ENCODE measurements at places on chromosomes 6 and 20. TPM values are rescaled to one million over a fixed set of nuclear protein-coding genes. Genes with fewer than 3 reads are reported as not detected.
A peak's percentile ranks its signal among the peaks of the same experiment; 100 is the strongest.

The DNMT3B gene
- 2.9 TPM for total RNA-seq

The CD24 gene
- 122 TPM for total RNA-seq

The HLA-DQA2 gene
- total RNA-seq = 0.31 TPM

The SRMS gene
- not detected for total RNA-seq

The RAD21L1 gene
- not detected for total RNA-seq

The OTOR gene
- 0.21 TPM for total RNA-seq

The COL9A1 gene
- total RNA-seq = 4.2 TPM

The ME1 gene
- 4.0 TPM for total RNA-seq

DNA sequence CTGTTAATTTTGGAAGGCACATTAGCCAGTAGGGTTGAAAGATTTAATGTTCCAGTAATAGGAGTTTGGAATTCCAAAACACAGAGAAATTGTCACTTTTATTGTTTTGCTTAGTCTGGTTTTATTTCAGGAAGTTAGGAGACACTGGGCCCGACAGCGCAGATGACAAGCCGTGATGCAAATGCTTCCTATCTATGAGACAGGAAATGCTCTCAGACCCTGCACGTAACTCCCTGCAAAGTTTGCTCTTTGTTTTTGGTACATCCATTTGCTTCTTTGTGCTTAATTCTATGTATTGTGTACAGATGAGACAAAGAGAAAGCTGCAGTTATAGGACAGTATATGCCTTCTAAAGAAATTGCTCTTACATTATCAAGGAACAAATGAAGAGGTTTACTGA lies 201.6 kb upstream of the SGK1 start:
- DNase-seq = peak; percentile 26

GRCh38 chr20:49281059-49281912 lies 3.4 kb upstream of the ZNFX1 start:
- no peak for DNase-seq

DNA sequence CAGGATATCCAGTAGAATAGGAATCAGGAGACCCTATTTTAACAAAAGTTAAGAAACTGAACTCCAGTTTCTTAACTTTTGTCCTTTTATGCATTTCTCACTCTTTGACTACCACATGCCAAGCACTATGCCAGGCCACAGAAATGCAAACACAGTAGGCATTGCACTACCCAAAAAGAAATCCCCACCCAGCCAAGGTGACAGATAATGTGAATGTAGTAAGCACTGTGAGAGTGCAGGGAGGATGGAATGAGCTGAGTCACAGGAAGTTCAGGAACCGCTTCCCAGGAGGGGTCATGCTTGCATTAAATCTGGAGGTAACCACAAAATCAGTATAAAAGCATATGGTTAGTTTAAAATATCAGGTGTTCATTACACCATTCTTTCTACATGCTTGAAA lies 20.1 kb upstream of the FAM83C start:
- DNase-seq = no peak

GRCh38 chr6:156564807-156565149 lies 212.4 kb upstream of the ARID1B start:
- no peak for DNase-seq

DNA sequence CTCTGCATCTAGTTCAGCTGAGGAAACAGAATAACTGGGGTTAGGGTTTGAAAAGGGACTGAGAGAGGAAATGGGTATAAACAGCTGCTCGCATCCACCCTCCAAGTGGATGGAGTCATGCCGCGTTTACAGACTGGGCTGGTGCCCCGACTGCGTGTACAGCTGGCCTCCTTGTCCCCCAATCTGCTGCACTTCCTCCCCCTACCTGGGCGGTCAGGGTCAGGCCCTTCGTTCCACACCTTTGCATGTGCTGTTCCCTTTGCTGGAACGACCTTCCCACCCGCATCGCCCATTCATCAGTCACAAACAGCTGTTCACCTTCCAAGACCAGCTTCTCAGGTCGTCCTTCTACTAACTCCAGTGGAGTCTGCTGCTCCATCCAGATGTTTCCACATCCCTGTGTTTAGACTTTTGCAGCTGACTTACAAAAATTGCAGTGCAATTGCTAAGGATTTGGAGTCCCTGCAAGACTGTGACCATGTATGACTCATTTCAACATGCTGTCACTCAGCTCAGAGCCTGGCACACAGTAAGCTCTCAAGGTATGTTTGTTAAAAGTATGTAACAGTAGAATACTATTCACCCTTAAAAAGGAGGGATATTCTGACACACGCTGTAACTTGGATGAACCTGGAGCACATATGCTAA lies 129.3 kb downstream of the DTNBP1 start:
- DNase-seq = no peak

DNA sequence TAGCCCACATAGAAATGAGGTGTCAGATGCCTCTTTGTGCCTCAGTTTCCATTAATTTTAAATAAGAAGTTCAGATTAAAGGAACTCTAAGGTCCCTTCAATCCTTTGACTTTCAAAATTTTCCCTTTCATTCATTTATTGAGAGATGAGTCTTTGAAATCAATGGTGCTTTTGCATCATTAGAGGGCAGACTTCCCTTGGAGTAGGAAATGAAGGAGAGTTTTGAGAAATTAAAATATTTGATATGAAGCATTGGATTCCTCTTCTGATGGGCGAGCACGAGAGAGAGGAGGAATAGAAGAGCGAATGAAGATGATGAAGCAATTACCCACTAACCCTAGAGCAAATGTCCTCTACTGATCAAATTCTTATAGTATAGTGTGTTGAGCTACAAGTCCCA lies 105.7 kb downstream of the EDN1 start:
- DNase-seq = no peak

DNA sequence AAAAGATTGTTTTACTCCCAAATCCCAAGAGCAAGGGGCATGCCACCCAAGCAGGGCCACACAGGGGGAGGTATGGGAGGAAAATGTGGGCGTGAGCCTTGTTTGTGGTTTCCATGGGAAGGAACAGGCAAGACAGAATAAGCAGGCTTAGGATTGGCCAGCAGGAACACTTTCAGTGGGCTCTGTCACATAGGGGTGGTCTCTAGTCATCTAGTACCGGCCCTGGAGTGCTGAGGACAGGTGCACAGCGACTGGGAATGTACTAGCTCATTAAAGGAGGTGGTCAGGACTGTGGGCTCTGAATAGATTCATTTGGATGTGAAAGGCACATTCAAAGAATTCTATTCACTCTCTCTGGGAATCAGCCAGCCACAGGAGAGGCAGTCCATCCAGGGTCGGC lies 175.6 kb downstream of the TBC1D7 start:
- DNase-seq = no peak

DNA sequence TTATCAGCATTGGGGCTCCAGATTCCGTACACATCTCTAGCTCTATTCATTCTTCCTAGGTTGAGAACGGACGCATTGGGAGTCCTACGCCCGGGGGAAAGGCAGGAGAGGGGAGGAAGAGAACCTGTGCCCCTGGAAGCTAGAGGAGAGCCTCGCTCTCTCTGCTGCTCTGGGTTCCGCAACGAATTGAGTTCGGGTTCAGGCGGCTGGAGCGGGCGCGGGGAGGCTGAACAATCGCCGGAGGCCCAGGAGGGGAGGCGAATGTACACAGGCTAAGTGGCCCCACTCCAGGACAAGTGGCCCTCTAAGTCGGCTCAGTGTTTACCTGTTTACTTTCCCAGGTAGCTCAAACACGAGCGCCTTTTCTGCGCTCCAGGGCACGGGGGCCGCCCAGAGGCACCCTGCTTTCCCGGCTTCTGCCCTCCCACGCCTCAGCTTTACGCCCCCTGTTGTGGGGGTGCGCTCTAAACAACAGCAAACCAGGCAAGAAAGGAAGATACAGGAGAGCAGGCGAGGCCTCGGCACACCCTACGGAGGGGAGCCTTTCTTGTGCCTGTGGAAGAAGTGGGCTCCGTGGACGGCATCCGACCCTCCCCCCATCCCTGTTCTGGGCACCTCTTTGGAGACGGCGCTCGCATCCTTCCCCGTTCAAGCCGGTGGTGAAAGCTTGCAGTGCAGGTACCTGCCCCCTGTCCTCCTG lies 4.6 kb upstream of the NKX2-2 start:
- DNase-seq = no peak

- no peak for DNase-seq
These were observed 8.3 kb upstream of the HM13 start for GRCh38 chr20:31505903-31506302.

- no peak for DNase-seq
These were observed 40.4 kb upstream of the DUSP22 start for GRCh38 chr6:251920-252319.

- no peak for DNase-seq
These were observed 8.7 kb downstream of the GCM1 start for GRCh38 chr6:53139841-53140413.

DNA sequence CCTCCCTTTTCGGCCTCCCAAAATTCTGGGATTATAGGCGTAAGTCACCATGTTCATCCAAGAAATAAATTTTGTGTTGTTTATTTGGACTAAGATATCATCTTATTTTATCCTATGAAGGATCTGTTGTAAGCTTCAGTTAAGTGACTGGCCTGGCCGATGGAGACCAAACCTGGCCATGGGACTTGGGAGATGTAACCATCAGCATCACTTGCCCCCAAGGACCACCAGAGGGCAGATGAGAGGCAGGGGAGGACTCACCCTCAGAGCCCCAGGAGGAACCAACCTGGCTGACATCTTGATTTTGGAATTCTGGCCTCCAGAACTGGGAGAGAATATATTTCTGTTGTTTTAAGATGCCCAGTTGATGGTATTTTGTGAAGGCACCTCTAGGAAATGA lies 266.7 kb downstream of the CDH26 start:
- no peak for DNase-seq

DNA sequence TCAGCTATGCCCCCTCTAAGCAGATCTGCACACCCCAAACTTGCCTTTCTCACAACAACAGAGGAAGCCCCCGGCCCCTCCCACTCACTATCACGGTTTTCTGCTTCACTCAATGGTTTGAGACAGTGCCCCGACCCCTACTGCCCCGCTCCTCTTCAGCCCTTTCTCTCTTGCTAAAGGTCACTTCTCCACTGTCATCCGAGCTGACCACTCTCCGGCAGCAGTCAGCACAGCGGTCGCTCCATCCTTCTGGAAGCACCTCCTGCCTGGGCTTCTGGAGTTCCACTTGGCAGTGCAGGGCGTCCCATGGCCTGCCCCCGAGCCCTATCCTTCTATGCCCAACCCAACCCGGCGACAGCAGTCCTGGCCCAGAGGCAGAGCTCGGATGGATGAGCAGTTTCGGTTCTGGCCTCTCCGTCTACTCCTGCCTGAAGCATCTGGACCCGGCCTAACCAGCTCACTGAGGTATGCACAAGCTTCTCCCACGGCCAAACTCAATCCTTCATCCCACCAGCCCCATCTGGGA lies 4.1 kb downstream of the CTSZ start:
- no peak for DNase-seq

GRCh38 chr6:150999576-150999975 lies 134.1 kb downstream of the MTHFD1L start:
- DNase-seq = no peak

DNA sequence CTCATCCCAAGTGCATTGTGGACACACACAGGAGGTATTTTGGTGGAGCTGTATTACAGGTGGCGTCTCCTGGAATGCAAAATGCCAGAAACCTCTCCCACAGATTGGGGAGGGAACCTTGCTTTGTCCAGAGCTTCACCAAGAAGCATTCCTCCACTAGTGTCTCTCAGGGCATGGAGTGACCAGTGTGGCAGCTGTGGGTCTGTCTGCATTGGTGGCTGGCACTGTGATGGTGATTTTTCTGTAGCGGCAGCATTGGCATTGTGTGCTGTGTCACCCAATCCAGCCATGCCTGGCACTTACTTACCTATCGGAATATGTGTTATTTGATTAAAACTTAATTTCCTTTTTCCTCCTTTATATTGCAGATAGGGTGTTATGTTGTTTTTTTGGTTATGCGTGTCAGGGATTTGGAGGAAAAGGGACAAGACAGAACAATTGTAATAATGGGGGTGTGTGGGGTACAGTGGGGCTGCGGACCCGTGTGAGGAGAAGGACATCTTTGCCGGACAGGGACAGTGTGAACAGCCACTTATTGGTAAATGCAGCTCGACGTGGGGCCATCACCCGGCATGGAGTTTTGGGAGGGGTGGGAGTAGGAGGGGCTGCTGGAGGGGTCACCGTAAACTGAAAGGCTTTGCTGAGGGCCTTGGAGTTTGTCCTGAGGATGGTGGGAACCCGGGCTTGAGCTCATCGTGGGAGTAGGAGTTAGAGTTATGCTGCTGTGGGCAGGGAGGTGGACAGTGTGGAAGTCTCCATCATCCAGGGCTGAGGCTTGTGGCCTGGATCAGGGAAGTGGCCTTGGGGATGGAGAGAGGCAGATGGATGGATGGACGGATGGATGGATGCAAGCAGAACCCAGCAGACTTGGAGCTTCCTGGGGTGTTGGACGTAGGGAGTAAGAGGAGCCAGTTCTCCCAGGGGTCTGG lies 105.0 kb downstream of the SYCP2 start:
- no peak for DNase-seq

- no peak for DNase-seq
These were observed 88.2 kb upstream of the NAA20 start for GRCh38 chr20:19929012-19929360.

- DNase-seq = no peak
These were observed 778 bp upstream of the ATF6B start for GRCh38 chr6:32128751-32129296.

- DNase-seq = no peak
These were observed 892.5 kb upstream of the EYS start for GRCh38 chr6:66599541-66599940.

DNA sequence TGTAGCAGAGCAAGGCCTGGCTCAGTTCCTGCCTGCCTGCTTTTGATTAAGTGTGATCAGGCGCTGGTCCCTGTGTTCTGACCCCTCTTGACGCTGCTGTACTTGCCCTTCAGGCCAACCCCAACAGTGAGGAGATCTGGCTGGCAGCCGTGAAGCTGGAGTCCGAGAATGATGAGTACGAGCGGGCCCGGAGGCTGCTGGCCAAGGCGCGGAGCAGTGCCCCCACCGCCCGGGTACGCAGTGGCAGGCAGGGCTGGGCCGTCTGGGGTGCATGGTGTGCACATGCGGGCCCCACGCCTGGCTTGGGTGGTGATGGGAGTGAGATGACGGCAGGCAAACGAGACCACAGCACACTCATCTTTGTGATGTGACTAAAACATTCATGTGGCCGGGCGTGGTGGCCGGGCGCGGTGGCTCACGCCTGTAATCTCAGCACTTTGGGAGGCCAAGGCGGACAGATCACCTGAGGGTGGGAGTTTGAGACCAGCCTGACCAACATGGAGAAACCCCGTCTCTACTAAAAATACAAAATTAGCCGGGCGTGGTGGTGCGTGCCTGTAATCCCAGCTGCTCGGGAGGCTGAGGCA lies 10.1 kb upstream of the C20orf204 start:
- no peak for DNase-seq

Measured in tongue (tissue), 3 donors.